ENCODE measurements at places on chromosomes 2 and 18.
A peak's percentile ranks its signal among the peaks of the same experiment; 100 is the strongest.

DNA sequence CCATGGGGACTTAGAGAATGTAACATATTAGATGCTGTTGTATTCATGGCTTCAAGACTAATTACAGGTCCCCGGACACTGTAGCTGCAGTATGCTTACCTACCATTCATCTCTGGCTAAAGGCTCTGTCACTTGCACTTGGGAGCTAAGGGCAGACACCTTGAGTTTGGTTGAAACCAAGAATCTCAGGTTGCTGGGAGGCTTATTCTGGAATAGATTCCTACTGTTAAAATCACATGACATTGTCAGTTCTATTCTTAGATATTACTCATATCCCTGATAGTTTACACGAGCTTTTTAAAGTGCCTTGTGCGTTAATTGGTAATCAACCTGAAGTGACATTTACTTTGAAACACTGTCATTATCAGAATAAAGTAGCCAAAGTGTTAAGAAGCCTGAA lies 73.0 kb upstream of the EPB41L5 start:
- DNase-seq, result no peak

- DNase-seq, result no peak
Measured at GRCh38 chr2:209471037-209471436, 47.2 kb downstream of the MAP2 start.

- no peak for DNase-seq
Measured at GRCh38 chr2:144151851-144152250, 368.1 kb downstream of the ZEB2 start.

DNA sequence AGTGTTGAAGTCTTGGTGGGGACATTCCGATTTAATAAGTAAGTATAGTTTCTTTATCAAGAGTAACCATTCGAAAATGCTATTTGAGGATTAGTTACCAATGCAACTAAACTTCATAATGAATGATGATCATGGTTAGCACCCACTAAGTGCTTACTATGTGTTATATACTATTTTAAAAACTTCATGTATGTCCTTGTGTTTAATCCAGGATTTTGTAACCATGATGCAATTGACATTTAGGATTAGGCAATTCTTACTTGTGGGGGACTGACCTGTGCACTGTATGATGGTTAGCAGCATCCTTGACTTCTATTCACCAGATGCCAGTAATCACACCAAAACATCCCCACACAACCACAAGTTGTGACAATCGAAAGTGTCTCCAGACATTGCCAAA lies 859.9 kb upstream of the FSHR start:
- DNase-seq, result no peak

DNA sequence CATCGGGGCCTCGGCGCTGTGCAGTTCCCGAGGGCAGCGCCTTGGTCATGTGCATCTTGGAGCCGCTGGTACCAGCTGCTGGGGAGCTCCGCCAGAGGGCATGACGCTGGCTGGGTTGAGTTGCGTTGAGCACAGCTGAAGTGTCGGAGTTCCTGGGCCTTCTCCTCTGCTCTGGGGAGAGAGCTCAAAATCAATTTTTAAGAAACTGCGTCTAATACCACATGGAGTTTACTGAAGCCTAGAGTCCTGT lies 48.7 kb downstream of the GREB1 start:
- peak; percentile 63 for DNase-seq

Measured in HTR-8/SVneo (cell line).